ENCODE measurements at places on chromosomes 3 and 15. TPM values are rescaled to one million over a fixed set of nuclear protein-coding genes. Genes with fewer than 3 reads are reported as not detected.

LSAMP gene
- total RNA-seq, result 24.6 TPM

DNA sequence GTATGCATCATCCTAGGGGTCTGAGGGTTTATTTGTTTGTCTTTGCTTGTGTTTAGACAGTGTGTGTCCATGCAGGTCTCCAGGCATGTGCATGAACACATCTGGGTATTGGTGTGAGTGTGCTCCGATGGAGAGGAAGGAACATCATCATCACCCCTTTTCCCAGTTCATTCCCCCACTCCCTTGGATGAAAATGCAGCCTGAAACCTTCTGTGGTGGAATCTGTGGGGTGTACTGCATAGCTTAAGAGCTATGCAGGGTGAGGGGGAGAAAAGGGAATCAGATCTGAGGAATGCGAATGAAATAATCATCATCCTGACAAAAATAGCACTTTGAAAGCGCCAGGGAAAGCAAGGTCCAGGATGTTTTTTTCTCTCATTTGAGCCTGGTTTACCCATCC is 520.1 kb downstream of the NTRK3 start:
- no peaks in the 10 kb centered on the region for H3K4me1 ChIP-seq
- no peak overlapping the region for H3K4me3 ChIP-seq
- no peak for DNase-seq
- no peaks in the 10 kb centered on the region for H3K36me3 ChIP-seq
- no peak overlapping the region for H3K27ac ChIP-seq

- H3K27ac ChIP-seq, result no peak overlapping the region
- DNase-seq, result no peak
- no peaks in the 10 kb centered on the region for H3K36me3 ChIP-seq
- no peaks in the 10 kb centered on the region for H3K27me3 ChIP-seq
- no peak overlapping the region for H3K4me3 ChIP-seq
These were observed 99.7 kb downstream of the NAALADL2 start for GRCh38 chr3:174958671-174959328.

DNA sequence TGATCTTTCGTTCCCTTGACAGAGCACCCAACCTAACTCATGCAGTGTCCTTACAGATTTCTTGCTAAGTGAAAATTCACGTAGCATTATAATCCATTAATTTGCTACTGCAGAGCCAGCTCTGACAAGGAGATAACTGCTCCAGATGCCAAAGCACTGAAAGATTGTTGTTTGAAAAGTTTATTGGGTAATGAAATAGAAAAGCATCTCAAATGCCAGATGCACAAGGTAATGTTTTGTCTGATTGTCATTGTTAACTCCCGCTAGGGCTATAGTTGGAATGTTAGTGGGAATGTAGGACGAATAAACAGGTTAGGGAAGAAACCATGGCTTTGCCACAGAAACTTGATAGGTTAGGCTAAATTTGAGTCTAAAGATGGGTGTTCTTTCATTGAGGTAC is 20.2 kb upstream of the SLC2A2 start:
- no peak for DNase-seq
- peaks cover 4% of the 10 kb centered on the region for H3K4me1 ChIP-seq
- H3K27me3 ChIP-seq, result peaks cover 6% of the 10 kb centered on the region
- H3K36me3 ChIP-seq, result no peaks in the 10 kb centered on the region
- H3K4me3 ChIP-seq, result no peak overlapping the region

GRCh38 chr3:63034101-63034500 is 158.9 kb upstream of the CADPS start:
- no peak overlapping the region for H3K4me3 ChIP-seq
- H3K27ac ChIP-seq, result no peak overlapping the region

- peaks cover 7% of the 10 kb centered on the region for H3K4me1 ChIP-seq
- peaks cover 5% of the 10 kb centered on the region for H3K27me3 ChIP-seq
- H3K27ac ChIP-seq, result no peak overlapping the region
- peak; percentile 85 for DNase-seq
These were observed 28.3 kb upstream of the ALDH1L1 start for GRCh38 chr3:126208606-126209256.
